ENCODE measurements at places on chromosomes 2 and 18.

DNA sequence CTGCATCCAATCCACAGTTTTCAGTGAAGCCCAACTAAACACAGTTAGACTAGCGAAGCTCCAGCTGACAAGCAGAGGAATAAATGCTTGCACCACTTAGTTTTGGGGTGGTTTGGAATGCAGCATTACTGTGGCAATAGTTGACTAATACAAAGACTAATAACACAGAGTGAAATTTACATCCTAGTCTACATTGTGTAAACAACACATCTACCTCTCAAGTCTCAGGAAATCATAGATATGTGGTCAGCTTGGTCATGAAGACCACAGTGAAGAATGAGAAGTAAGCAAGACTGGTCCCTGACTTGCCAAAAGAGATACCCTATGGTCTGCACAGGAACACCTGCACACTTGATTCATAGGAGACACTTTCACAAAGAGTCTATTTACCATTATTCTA is 155.1 kb upstream of the TANK start:
- no peak for DNase-seq

DNA sequence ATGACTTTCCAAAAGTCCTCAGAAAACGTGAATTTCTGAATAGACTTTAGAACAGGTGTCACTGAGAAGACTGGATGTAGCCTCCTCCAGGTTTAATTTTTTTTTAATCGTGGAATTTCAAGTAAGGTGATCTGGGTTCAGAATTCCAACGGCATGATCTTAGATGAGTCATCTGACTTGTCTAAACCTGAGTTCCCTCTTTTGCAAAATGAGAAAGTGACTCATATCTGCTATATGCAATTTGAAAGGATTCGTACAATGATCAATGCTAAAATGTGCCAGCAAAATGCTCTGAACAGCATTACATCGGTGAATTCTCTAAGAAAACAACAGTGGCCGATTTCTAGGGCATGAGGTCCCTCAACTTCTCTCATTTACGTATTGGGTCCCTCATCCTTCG is 69.1 kb upstream of the ZNF516 start:
- no peak for DNase-seq

DNA sequence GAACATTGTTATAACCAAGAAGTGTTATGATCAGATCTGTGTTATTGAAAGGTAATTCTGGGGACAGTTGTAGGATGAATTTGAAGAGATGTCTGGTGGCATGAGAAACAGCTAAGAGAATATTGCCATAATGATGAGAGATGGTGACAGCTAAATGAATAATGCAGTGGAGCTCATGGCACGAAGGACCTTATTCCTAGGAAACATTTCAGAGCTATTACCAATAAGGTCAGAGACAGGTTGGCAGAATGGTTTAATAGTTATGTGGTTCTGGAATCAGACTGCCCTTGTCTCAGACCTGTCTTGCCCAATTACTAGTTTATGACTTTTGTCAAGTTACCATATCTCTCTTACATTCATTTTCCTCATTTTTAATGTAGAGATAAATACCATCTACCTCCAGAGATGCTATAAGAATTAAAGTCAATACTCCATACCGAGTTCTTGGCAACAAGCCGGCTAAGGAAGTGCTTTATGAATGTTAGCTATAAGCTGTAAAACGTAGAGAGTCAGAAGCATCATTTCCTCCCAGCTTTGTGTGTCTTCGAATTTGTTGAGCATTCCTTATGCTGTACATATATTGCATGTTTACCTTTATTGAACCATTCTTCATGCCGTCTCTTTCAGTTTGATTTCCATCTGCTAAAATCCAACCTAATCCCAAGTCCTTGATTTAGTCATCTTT is 73.6 kb upstream of the COL5A2 start:
- DNase-seq: no peak

DNA sequence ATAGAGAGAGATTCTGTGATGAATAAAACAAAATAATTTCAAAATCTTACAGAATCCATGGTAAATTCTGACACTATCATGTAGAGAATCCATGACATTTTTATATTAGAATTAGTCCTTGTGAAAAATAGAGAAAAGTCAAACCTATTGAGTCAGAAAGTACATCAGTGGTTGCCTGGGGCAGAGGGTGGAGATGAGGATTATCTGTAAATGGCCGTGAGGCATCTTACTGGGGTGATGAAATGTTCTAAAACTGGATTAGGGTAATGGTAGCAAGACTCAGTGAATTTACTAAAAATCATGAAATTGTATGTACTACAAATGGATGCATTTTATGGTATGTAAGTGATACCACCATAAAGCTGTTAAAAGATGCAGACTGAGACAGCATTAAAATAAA is 323.1 kb downstream of the SLC8A1 start:
- DNase-seq: no peak

DNA sequence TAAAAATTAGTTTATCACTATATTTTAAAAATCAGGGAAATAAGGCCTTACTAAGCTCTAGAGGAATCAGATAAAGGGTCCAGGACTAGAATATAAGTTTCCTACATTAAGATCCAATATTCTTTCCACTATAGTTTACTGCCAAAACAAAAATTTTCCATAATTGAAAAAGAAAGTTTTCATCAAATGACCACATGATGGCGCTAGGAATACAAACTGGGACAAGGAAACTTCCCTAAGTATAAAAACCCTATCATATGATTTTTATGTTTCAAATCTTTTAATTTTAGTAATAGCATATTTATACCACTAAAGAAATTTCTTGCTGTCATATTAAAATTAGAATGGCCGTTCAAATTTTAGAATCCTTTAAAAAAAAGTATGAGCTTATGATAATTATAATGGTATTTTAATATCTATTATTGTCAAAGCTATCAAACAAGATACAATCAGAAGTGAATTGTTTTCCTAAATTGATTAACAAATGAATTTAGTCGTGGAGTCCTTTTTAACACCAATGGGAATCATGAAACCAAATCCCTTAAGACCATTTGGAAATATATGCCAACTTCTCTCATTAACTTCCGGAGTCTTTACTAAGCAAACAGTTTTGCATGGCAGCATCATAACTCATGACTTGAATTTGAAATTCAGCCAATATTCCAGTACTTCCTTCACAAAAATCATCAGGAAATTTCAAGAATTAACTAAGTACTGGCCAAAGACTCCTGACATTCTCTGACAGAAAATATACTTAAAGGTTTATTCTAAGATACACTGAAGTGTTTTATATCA is 70.3 kb downstream of the SCN1A start:
- no peak for DNase-seq

DNA sequence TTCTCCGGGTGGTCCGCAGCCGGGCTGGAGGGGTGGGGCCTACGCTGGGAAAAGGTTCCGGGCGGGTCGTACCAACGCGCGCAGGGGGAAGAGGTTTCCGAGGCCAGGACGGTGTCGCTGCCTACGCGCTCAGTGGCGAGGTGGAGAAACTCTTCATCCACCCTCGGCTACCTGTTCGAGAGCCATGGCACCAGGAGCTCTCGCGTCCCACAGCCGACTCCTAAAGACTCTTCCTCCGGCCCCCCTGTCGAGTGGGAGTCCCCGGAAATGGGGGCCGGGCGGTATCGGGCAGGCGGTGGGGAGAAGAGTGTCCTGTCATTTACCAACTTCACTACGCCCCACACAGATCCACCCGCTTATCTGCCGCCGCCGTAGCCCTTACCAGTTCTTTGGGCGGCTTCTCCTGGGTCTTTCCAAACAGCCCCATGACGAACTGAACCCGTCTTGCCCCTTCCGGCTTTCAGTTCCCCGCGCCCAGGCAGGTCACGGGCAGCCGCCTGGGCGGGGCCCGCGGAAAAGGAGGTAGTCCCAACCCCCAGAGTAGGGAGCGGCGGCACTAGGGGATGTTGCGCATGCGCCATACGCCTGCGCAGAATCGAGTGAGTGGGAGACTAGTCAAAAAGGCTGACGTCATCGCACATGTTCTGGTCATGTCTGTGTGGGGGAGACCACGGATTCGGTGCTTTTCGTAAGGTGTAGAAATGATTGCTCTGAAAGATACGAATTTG is at the start of gene CHMP3:
Gene CHMP3 (minus strand): TSS at position 522 of the 728 bp plus-strand sequence. CDS start 95 bp downstream, at position 427.
- DNase-seq: peak; percentile 90

GRCh38 chr18:45999536-45999935 is 32.4 kb upstream of the EPG5 start:
- no peak for DNase-seq

DNA sequence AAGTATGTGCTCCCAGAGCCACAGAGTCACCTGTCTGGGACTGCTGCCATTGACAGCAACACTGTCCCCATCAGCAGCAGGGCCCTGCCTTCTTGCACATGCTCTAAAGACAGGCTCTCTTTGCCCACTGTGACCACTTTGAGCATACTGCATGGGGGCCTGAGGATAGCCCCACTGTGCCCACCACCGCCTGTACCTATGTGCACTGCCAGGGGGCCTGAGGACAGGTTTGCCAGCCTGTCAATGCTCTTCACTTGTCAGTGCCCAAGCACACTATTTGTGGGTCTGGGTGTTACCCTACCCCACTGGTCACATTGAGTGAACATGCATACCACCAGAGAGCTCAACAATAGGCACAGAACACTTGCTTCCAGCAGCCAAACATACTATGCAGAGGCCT is 1137.0 kb upstream of the FANCL start:
- no peak for DNase-seq

- no peak for DNase-seq
Observed at GRCh38 chr18:68826121-68826520, 28.2 kb downstream of the CCDC102B start.

DNA sequence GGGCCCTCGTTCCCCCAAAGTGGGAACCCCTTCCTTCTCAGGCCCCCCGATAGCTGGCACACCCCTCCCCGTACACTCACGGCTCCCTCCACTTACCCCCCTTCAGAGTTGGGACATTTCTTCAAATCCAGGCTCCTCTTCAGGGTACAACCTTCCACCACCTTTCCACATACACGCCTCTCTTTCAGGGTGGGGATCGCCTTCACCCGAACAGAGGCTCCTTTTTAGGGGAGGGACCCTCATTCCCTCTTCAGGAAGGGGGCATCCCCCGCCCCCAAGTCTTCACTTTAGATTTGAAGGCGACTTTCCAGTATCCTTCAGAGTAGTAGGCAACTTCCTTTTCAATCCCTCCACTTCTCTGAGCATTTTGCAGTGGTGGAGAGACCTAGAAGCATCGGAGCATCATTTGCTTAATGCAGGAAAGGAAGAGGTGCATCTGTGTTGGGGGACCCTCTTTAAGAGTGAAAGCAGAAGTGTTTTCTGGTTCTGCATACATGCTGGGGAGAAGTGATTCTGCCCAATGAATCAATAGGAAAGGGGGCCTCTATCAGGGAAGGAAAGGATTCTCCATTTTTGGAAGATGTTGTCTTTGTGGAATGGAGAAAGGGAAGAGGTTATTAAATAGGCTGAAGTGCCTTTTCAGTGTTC is 845 bp downstream of the EML4 start:
- peak; percentile 21 for DNase-seq

DNA sequence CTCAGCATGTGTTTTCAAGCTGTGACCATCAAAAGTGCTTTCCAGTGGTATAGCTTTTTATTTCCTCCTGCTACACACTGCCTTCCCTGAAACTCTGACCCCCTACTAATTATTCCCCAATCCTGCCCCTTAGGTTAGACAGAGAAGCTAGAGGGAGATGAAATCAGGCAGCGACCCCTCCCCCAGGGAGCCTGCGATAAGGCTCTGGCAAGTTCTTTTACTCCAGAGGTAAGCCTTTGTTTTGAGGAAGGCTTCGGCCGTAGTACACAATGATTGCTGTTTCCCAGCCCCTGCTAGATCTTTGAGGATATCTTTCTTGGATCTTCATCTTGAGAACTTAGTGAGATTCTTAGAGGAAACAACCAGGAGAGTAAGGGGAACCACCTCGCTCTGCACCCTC is 33.5 kb upstream of the NOL4 start:
- no peak for DNase-seq

DNA sequence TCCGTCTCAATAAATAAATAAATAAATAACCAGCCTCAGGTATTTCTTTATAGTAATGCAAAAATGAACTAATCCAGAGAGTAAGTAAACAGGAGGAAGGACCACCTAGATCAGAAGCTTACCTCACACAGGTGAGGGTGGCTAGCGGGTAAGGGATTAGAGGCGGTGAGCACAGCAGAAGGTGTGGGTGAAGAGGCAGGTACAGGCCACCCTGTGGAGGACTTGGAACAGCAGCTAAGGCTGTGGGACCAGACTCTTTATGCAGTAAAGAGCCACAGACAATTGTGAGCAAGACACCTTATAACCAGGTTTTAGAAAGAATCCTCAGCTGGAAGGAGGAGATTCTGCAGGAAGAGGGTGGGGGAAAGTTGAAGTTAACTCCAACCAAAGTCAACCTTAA is 34.2 kb upstream of the TTR start:
- DNase-seq: no peak

- DNase-seq: no peak
Observed at GRCh38 chr2:64652231-64653108, 1.2 kb downstream of the SERTAD2 start.

DNA sequence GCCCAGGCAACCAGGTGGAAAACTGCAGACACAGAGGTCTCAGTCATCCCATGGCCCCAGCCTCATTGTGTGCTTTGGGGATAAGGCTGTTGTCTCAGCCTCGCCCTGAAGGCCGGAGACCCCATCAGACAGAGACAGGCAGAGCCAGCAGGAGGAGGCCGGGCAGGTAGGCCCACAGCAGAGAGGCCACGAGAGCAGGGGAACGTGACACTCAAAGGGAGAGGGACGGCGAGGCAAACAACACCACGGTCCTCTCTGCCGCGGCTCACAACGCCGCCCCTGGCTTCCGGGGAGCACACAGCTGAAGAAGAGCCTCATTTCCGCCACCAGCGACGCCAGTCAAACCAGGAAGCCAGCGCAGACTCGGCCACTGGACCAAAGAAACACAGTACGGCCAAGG is 103.3 kb downstream of the ZNF516 start:
- DNase-seq: no peak

- no peak for DNase-seq
Observed at GRCh38 chr2:176066645-176067588, 16.8 kb downstream of the EVX2 start.

DNA sequence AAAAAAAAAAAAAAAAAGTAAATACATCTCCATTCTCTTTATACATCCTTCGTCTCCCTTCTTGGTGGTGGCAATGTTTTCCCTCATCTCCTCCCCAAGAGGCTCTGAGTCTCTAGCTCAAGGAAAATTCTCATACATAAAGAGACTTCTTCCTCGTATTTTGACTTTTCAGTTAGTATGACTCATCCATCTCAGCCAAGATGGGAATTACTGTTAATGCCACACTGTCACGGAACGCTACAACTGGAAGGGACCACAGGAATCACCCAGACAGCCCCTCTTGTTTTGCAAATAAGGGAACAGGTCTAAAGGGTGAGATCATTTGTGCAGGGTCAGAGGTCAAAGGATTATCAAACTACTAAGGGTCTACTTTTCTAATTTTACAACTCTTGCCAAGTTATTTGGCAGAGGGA is 19.5 kb downstream of the NFE2L2 start:
- no peak for DNase-seq

- DNase-seq: no peak
Observed at GRCh38 chr18:2907550-2908135, 60.8 kb downstream of the EMILIN2 start.

DNA sequence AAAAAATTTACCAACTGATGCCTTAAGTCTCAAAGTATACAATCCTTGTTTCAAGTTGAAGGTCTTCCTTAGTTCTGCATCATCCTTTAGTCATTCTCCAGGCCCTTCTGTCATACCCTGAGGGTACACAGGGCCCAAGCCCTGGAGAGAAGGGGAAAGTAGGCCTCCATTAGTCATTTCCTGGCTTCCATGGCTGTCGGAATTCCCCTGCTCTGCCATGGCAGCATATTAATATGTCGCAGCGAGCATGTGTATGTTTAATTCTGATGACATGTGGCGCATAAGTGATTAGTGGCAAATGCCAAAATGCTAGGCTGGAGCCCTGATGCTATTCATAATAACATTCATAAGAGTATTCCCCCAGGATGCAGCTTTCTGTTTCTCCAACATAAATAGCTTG is 22.1 kb downstream of the GPR39 start:
- DNase-seq: no peak
